Adrenal gland (tissue), 19 donors: ENCODE measurements at places on chromosomes 1 and 21.

DNA sequence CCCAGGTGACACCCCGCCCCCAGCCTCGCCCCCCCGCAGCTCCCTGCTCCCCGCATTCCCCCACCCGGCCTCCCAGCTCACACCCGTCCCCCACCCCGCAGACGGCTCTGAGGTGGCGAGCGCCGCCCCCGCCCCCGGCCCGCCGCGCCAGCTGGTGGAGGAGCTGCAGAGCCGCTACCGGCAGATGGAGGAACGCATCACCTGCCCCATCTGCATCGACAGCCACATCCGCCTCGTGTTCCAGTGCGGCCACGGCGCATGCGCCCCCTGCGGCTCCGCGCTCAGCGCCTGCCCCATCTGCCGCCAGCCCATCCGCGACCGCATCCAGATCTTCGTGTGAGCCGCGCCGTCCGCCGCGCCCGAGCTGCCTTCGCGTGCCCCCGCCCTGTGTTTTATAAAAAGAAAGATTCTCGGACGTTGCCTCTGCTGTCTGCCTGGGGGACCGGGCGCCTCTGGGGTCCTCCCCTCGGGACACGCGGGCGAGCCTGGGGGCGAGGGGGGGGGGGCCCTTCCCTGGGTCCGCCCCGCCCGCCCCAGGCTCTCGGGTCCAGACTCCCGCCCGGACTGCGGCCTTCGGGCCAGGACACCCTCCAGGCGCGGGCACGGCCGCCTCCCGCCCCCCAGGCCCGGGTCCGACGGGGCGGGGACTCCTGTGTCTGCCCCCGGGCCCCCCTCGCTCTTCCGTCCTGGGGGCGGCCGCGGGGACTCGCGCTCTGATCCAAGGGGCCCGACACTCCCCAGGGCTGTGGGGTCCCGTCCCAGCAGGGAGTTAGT is 1.6 kb upstream of the MMP23B start:
- peak; percentile 55 for DNase-seq

DNA sequence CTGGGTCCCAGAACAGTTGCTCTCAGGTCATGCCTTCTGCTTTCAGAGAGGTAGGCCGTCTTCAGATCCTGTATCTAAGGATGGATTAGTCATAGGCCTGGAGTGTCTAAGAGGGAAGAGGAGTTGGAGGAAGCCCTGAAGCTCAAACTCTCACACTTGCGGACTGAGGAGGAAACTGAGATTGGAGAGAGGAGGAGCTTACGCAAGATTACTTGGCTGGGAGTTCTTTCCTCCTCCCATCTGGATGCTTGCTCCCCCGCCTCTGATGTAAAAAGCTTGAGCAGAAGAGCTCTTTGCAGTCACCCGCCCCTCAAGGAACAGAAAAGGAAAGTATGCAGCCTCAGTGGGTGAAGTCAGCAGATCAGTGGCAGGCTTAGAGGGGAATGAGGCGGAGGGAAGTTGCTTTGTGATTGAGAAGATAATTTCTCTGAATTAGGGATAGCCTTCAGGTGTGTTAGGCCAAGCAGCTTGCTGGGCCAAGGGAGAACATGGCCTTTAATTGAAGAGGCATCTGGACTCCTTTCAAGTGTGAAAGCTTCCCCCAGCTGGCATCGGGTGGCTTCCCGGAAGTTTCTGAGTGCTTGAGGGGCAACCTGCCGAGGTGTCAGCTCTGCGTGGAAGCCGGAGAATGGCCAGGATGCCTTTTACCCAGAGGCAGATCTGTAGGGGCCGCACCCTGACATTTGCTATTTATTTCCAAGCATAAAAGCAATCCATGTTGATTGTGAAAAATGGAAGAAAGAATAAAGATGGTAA is 6.6 kb downstream of the ADORA1 start:
- DNase-seq = no peak

DNA sequence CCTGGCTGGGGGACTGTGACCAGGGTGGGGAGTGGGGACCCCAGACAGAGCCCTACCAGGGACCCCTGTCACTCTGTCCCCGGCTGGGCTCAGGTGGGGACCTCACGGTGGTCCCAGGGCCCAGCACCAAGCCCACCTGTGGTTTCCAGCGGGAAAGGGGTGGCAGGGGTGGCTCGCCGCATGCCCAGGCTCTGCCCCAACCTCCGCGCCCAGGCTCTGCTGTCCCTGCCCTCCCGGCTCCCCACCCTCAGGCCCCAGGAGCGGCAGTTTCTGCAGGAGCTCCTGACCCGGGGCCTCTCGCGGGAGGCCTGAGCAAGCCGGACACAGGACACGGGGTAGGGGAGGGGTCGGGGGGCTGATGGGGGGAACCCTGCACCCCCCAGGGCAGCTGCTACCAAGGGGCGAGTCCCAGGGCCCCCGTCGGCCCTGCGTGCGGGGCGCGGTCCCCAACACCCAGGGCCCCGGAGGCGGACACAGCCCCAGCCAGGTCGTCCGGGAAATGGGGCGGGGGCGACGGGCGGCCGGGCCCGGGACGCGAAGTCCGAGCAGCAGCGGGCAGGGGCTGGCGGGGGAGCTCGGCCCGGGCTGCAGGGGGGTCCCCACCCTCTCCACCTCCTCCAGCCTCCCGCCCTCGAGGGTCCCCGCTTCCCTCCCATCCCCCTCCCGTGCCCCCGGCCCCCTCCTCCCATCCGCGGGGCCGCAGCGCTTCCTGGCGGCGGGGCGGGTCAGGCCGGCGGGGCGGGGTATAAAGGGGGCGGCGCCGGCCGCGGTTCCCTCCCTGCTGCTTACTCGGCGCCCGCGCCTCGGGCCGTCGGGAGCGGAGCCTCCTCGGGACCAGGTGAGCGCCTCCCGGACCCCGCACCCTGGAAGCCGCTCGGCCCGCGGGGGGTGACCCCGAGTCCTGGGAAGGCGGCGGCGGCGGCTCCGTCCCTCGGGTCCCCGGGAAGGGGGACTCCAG is at the start of gene COL6A2:
Gene COL6A2, plus strand, starts transcription at position 777 of the 958 bp plus-strand sequence.
- DNase-seq = peak; percentile 25

DNA sequence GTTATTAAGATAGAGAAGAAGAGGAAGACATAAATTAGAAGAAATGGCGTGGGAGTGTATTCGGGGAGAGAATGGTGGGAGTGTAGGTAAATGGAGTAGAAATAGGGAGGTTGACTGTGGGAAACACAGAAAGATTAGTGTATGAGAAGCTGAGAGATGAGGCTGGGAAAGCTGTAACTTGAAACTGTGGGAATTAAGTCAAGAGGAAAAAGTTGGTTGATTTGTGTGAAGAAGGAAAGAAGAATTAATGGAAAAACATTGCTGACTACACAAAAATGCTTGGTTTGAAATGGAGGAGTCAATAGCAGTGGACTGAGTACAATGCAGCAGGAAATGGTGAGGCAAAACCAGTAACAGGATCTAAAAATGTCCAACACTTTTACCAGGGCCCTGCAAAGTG is 448.3 kb downstream of the PTPRC start:
- DNase-seq = no peak

DNA sequence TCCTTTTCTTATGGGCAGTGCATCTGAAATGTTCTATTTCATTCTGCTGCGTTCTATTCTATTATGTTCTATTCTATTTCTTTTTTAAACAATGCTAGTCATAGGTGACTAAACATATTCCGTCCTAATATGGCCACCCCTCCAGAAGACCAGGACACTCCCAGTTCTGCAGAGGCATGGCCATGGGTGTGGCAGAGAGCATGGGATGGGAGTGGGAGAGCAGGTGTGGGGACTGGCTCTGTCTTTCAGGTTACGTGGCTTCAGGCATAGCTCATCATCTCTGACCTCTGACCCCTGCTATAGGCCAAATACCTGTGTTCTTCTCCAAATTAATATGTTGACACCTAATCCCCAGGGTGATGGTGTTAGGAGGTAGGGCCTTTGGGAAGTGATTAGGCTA is 33.4 kb upstream of the TLR5 start:
- no peak for DNase-seq

GRCh38 chr1:77370161-77370560 is 88.3 kb downstream of the AK5 start:
- no peak for DNase-seq

- peak; percentile 51 for DNase-seq
Observed at GRCh38 chr1:159132271-159132881, 39.0 kb upstream of the CADM3 start.

DNA sequence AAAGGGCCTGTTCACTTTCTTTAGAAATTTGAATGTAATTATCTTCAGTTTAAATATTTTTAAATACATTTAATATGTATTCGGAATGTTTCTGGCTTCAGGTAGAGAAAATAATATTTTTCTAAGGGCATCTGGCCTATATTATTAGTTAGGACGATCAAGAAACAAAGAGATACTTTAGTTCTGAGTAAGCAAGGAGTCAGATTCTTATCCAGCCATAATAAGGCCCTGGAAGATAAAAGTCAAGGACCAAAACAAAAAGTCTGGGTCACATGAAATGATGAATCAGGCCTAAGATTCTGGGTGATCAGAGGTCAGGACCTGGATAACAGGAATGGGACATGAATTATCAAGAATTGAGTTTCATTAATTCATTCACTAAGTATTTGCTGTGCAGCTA is 6.3 kb downstream of the PHC2 start:
- no peak for DNase-seq

GRCh38 chr1:200392625-200393185 is 17.1 kb downstream of the ZNF281 start:
- no peak for DNase-seq

- DNase-seq = no peak
Observed at GRCh38 chr1:15816674-15817073, 9.2 kb upstream of the UQCRHL start.

GRCh38 chr1:82565546-82565945 is 764.8 kb downstream of the ADGRL2 start:
- DNase-seq = no peak

- no peak for DNase-seq
Observed at GRCh38 chr1:153220606-153221303, 3.4 kb downstream of the PRR9 start.

- peak; percentile 93 for DNase-seq
Observed at GRCh38 chr1:155000726-155001424, 1.7 kb upstream of the ZBTB7B start.

GRCh38 chr1:40153073-40153770 is 8.0 kb upstream of the RLF start:
- DNase-seq = no peak

GRCh38 chr1:93576346-93576745 is 105.3 kb downstream of the BCAR3 start:
- DNase-seq = no peak

DNA sequence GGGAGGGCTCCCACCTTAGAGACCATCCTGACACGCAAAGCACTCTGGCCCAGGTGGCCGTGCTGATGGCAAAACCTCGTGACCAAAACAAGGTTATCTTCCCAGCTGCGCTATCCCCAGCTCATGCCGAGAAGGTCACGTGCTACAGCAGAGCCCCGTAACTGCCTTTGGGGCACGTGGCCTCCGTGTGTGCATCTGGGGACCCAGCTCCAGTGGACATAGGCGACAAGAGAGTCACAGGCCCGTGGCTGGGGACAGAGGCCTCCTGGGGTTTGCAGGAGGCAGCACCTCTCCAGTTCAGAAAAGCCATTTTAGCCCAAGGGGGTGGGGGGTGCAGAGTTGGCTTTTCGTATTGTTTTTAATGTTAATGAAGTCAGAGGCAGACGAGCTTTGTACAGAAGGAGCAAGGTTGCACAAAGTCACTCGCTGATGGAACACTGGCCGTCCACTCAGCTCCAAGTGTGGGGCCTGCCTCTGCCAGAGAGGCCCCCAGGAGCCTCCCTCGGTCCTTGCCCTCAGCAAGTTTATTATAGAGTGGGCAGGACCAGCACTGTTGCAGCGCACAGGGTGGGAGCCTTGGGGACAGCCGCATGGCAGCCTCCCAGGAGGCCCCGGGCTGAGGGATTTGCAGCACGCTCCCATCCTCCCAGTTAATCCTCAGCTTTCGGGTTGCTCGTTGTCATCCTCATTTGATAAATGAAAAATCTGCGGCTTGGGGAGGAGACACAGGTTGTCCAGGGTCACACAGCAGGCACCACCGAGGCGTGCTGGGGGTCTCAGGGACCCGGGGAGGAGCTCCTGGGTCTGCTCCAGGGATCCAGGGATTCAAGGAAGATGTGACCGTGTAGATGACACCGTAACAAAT is 8.0 kb upstream of the PDE9A start:
- no peak for DNase-seq

GRCh38 chr1:229203030-229203751 is 67.7 kb upstream of the RAB4A start:
- no peak for DNase-seq

DNA sequence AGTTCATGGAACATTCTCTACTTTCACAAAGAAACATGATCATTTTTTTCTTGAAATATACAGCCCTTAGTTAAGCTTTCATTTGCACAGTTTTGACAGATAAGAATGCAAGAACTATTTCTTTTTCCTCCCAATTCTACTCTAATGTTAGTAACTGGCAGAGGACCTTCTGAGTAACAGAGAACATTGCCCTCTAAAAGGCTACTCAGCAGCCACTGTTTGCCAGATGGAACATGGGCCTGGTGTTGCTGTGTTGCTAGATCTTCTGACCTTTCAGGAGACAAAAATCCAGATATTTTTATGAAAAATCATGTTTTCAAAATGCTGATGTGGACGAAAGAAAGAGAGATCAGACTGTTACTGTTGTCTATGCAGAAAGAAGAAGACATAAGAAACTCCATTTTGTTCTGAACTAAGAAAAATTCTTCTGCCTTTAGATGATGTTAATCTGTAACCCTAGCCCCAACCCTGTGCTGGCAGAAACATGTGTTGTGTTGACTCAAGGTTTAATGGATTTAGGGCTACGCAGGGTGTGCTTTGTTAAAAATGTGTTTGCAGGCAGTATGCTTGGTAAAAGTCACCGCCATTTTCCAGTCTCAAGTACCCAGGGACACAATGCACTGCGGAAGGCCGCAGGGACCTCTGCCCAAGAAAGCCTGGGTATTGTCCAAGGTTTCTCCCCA is 2.9 kb upstream of the PRDX6 start:
- no peak for DNase-seq

DNA sequence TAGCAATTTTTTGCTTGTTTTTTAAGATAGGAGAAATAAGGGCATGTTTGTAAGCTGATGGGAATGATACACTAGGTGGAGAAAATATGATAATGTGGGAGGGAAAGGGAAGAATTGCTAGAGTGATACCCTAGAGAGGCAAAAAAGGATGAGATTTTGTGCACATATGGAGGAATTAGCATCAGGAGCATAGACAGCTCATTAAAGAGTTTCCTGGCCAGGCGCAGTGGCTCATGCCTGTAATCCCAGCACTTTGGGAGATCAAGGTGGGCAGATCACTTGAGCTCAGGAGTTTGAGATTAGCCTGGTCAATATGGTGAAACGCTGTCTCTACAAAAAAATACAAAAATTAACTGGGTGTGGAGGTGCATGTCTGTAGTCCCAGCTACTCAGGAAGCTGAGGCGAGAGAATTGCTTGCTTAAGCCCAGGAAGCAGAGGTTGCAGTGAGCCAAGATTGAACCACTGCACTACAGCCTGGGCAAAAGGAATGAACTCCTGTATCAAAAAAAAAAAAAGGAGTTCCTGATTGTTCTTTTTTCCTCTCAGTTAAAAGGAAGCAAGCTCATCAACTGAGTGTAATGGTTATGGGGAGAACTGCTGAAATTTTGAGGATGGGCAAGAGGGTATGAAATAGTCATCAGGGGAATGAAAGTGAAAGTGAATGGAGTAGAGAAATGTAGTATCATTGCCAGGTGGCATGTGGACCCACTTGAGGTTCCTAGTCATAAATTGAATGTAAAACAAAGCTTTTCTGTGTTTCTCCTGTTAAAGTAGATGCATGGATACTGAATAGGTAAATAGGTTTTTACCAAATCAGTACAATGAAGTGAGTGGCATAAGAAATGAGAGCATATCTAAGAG is 35.5 kb downstream of the SH3GLB1 start:
- DNase-seq = no peak

- no peak for DNase-seq
Observed at GRCh38 chr1:230112131-230112701, 45.2 kb downstream of the GALNT2 start.

- DNase-seq = no peak
Observed at GRCh38 chr1:115440733-115441132, 102.7 kb upstream of the NGF start.
